ENCODE measurements at places on chromosomes 5 and 9.

- no peak for DNase-seq
These were observed 21.1 kb upstream of the ZNF622 start for GRCh38 chr5:16486711-16487111.

GRCh38 chr5:97009212-97009898 is 73.5 kb downstream of the LNPEP start:
- no peak for DNase-seq

DNA sequence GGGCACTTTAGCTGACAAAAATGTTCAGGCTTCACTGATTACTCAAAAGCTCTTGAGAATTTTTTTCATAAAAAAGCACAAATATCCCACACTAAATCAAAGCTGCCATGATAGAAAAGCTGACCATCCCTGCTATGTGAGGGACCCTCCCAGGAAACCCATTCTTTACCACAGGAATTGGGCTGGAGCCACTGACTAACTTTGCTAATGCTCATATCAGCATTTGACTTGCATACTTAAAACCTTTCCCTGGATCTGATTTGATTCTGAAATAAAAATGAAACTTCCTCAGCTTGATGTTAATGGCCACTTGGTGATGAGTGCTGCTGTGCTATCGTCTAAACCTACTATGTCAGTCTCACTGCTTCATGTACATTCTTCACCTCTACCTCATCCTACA is 243.6 kb downstream of the PRELID2 start:
- no peak for DNase-seq

DNA sequence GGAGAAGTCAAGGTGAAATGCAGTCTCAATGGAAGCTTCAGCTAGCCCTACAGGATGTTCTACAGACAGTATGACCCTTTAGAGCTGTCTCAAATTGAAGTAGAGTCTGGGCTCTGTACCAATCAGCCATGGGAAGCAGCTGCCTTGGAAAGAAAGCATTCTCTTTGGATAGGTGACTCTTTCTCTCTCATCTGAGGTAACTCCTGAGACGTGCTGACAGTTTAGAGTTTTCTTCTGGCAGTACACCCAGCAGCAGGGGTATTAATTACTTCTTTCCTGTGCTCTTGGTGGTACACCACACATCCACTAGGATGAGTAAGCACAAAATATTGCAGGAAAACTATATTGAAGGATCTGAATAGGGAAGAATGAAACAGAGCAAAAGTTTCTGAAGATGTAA is 329.6 kb upstream of the RGMB start:
- DNase-seq: no peak

GRCh38 chr9:12095931-12096330 is 597.3 kb upstream of the TYRP1 start:
- DNase-seq: no peak

DNA sequence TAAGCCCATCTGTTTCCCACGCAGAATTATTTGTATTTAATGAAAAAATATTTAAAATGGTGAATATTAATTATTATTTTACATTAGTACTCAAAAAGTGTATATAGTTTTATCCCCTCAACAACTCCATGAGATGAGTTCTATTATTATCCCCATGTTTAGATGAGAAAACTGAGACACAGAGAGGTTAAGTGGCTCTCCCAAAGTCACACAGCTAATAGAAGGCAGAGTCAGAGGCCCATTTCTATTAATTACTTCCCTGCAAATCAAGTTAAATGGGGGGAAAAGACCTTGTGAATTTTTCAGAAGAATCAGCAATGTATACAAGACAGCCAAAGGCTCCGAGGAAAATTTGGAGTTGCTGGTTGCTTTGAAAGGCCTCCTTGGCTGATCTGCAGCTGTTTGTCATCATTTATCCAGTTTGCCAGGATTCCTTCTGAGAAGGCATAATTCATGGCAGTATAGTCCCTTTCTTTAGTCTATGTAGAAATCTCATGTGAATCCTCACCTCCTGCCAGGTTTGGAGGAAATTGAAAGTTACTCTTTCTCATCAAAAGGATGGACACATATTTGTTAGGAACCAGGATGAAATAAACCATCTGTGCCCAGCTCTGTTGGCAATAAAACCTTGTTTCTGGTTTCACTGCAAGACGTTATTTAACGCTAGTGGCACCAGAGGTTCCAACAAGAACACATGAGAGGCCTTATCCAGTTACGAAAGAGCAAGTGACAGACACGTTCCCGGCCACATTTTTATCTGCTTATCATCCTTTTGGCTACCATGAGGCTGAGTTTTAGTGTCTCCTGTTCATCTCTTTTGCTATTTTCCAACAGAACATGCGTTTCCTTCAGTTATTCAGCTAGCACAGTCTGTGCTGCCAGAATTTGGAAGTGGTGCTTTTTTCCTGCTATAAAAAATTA is 621 bp downstream of the FYB1 start:
- no peak for DNase-seq

DNA sequence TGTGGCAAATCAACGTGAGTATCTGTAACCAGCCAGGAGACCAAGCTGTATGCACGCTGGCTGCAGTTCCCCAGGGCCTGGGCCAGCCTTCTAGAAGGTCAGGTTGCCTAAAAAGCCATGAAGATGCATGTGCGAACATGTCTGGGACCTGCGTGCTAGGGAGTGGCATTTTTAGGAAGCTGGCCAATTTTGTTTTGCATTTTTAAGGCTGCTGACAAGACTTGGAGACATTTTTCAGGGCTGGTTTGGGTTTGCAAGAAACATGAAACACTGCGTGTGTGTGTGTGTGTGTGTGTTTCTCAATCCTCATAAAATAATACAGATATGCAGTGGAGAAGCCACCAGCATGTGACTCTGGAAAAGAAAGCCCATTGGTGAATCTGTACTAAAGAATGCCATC is 5.1 kb downstream of the TGFBI start:
- no peak for DNase-seq

DNA sequence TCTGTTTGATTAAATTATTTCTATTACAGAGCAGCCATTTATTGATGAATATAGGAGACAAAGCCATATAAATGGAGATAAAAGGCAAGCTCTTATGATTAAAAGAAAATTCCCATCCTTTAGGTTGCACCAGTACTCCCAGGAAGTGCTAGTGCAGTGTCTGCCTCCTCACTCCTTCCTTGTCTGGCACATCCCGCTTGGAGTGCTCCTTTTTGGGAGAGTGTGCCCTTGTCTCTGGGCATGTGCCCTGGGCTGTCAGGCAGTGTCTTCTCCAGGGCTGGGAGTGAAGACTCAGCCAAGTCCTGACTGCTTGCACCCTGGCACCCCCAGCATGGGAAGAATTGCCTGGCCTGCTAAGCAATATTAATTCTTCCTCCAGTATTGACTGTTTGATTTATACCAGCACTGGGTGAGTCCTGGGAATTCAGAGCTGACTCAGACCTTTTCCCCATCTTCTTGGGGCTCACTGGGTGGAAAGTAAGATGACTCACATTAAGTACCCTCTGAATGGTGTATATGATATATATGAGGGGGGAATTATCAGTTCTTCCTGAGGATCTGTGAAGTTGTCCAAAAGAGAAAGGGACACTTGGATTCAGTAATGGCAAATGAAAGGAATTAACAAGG is 62.1 kb downstream of the ZSWIM6 start:
- DNase-seq: no peak

- DNase-seq: no peak
These were observed 394.3 kb downstream of the GADD45G start for GRCh38 chr9:89999176-89999533.

GRCh38 chr5:149636861-149637246 is 55.6 kb downstream of the ARHGEF37 start:
- DNase-seq: peak; percentile 68

GRCh38 chr9:87120610-87121009 is 173.3 kb upstream of the GAS1 start:
- DNase-seq: no peak

GRCh38 chr5:163385271-163385670 is 52.1 kb upstream of the CCNG1 start:
- DNase-seq: no peak

- DNase-seq: no peak
These were observed 4.2 kb upstream of the PRSS3 start for GRCh38 chr9:33791117-33791516.
